ENCODE measurements at places on chromosomes 1 and 21.

DNA sequence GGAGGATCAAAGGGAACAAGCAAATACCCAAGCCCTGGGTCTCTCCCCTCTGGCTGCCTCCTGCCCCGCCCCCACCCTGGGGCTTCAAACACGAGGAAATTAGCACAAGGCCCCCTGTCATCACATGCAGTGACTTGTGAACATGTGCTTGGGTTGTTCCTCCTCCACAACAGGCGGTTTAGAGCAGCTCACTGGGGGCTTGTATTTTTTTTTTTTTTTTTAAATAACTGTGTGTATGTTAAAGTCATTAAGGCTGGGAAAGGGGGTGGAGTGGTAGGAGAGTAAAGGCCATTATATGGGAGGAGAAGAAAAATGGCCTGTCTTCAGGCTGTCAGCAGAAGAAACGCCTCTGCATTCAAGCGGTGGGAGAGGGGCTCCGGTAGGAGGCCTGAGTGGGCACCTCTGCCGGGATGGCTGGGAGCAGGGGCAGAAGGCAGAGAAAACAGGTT is 64.2 kb downstream of the PLXNA2 start:
- DNase-seq = no peak

DNA sequence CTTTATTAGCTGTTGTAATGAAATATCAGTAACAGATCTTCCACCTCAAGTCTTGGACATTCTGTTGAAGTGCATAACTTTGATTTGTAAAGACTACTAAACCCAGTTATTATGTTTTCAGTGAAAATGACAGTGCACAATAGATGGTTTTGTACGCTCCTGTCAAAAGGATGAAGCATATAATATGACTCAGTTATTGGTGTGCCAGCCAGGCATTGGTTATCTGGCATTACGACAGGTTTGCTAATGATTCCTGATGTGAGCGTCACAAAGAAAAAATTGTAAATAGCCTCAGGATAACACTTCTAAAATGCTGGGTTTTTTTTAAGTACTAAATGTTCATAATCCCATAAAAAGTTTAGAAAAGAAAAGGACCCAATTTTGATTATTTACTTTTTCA is 147.9 kb downstream of the MAGI3 start:
- no peak for DNase-seq

GRCh38 chr1:238465449-238465848 is 574.7 kb upstream of the ZP4 start:
- no peak for DNase-seq

GRCh38 chr1:41245659-41246058 is 3.6 kb upstream of the SCMH1 start:
- DNase-seq = no peak

- DNase-seq = no peak
These were observed 101.2 kb downstream of the LAMC2 start for GRCh38 chr1:183287191-183287675.

- no peak for DNase-seq
These were observed 1.9 kb downstream of the RIMS3 start for GRCh38 chr1:40663324-40664166.

DNA sequence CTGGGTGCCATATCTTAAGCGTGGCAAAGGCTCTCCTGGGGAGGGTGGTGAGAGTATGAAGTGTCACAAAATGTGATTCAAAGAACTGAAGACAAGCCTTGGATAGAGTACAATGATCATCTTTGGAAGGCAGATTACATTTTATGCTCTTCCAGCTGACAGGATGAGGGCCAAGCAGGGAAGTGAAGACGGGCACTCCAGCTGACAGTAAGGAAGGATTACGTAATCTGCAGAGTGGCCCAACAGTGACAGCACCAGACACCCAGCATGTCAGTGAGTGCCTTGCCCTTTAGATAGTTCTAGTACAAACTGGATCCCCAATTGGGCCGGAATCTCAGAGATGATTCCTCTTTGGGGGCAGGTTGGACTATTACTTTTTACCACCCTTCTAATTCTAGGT is 52.7 kb downstream of the UBE2T start:
- DNase-seq = no peak

DNA sequence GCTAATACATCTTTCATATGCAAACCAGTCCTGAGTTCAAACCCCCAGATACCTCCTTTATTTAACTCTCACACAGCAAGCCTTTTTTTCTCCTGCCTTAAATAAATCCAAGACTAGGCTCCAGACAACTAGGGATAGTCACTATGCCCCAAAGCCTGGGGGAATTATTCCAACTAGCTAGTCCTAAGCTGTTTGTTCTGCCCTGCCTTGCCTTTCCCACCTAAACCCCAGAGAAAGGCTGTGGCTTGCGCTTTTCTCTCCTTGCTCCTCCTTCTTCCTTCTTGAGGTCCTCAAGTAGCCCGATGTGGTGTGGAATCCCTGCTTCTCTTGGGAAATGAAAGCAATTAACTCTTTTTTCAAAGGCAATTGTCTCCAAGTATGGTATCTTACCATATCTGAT is 31.8 kb downstream of the C1orf87 start:
- no peak for DNase-seq

GRCh38 chr1:53896635-53897229 is 2.7 kb downstream of the DIO1 start:
- DNase-seq = peak; percentile 91

DNA sequence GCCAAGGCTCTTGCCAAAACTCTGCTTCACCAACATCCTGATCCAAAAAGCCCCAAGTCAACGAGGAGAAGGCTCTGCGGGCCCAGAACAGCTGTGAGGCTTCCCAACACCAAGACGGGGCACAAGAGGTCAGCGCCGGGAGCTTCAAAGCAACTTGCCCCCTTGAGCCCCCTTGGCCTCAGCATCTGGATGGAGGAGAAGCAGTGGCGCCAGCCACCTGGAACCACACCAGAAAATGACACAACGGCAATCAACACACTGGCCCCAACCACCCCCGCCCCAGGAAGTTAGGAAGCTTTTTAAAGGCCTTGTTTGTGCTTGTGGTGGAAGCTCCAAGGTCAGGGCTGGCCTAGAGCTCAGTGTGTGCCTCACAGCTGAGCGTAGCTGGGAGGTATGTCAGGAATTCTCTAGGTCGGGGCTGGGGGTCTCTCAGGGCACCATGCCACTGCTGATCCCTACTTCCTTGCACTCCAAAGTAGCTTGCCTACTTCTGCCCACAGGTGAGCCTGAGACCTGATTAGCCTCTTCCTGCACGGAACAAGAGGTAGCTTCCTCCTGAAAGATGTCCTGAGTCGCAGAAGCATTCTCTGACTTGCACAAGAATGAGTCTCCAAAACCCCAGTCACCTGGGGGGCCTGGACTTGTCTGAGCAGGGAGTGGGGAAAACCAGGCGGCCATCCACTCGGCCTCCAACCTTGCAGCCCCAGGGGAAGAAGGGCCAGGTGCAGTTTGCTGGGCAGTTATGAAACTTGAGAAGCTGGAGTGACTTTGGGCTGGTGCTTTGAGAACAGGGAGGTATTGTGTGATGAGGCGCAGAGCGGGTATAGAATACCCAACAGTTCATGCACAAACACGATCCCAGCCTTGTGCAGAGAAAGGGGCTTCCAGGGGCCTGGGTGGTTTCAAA is 9.7 kb upstream of the SRP9 start:
- peak; percentile 73 for DNase-seq

DNA sequence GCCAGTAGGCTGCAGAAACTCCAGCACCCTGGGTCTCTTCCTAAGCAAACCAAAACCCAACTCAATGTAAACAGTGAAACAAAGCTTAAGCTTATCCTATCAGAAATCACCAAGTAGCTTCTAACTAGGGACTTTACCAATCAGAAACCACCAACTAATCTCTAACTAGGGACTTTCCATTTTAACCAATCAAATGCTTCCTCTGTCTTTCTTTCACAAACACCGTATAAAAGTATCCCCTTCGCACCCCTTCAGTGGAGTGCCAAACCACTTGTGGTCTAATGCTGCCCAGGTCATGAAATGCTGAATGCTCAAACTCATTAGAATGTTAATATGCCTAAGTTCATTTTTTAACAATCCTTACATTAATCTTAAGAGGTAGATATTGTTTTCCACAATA is 250.5 kb upstream of the DUSP10 start:
- no peak for DNase-seq

GRCh38 chr1:230824919-230825721 is 43.2 kb downstream of the C1orf198 start:
- DNase-seq = peak; percentile 64

DNA sequence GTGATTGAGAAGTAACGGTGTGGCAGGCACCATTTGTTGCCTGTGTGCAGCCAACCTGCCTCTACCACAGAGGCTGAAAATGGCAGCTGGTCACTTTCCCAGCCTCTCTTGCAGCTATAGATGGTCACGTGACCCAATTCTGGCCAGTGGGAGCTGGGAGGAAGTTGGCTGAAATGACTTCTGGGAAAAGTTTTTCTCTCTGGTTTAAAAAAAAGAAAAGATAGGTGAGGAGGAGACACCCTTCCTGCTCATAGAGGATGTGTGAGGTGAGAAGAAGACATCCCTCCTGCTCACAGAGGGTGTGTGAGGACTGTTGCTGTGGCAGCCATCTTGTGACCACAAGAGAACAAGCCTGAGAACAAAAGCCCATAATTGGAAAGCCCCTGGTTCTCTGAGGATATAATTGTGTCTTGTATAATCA is 122.8 kb downstream of the SYF2 start:
- no peak for DNase-seq

- no peak for DNase-seq
These were observed 391.8 kb downstream of the DISC1 start for GRCh38 chr1:232018231-232019025.

DNA sequence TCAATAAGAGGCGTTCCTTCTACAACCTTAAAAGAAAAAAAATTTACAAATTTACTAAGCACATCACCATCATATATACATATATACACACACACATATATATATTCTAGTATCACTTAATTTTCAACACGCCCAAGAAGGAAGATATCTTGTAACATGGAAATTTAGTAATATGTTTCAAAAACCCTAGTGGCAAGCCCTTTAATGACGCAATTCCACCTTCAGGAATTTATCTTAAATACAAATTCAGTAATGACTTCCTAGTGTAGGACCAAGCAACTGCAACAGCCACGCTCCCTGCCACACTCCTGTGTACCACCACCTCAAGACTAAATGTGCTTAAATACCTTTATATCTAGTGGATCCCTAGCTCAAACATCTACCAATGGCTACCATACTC is 12.5 kb downstream of the LBR start:
- DNase-seq = no peak

- no peak for DNase-seq
These were observed 93.7 kb upstream of the C1orf174 start for GRCh38 chr1:3993619-3994375.

DNA sequence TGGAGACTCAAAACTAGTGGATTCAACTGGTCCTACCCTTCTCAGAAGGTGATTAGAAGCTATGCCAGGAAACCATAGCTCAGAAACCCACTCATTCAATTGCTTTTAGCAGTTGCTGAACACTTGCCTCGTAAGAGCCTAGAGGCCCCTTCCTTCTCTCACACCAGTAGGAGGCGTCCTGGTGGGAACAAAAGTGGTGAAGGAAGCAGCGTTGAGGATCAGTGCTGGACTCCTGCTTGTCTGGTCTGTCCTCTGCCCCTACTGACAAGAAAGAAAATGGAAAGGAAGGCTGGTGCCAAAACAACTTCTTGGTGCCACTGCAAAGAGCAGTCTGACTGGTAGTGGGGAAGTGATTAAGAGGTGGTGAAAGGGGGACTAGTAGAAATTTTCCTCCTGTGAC is 269.7 kb downstream of the LMO4 start:
- DNase-seq = no peak

DNA sequence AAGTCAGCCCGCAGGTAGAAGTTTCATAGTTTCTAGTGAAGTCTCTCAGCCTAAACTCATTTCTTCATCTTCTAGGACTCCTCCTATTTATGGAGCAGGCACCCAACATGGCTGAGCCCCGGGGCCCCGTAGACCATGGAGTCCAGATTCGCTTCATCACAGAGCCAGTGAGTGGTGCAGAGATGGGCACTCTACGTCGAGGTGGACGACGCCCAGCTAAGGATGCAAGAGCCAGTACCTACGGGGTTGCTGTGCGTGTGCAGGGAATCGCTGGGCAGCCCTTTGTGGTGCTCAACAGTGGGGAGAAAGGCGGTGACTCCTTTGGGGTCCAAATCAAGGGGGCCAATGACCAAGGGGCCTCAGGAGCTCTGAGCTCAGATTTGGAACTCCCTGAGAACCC is 7.2 kb downstream of the CGN start:
- no peak for DNase-seq

- no peak for DNase-seq
These were observed 186.1 kb downstream of the MATN1 start for GRCh38 chr1:30537279-30537678.

DNA sequence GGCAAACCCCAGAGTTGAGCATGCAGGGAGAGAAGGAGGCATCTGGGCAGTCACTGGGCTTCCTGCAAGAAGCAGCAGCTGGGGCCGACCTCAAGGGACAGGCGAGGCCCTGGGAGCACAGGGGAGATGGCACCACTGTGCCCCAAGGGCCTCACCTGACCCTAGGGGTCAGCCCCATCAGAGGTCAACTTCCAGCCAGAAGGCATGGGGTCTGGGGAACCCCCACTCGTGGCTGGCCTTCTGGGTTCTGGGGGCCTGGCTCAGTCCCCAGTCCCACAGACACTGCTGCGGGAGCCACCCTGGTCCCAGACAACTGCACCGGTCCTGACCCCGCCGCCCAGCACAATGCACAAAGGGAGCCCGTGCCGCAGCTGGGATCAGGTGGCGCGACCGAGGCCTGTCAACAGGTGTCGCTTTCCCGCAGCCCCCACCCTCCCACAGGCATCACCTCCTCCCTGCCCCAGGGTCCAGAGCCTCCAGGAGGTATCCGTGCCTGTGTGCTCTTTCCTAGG is 6.2 kb downstream of the WNT9A start:
- no peak for DNase-seq

GRCh38 chr1:235093013-235093695 is 35.5 kb downstream of the TOMM20 start:
- peak; percentile 69 for DNase-seq

- DNase-seq = no peak
These were observed 437.8 kb downstream of the PTBP2 start for GRCh38 chr1:97159342-97159741.

GRCh38 chr1:232995189-232995588 is 44.8 kb downstream of the NTPCR start:
- no peak for DNase-seq

GRCh38 chr1:31189696-31190674 is 49.7 kb downstream of the NKAIN1 start:
- no peak for DNase-seq

All from kidney tubule cell (primary cell).